Activated naive CD8-positive, alpha-beta T cell treated with anti-CD3 and anti-CD28 coated beads, Interleukin-2, amount 10 ng/mL, durations not matched to agents 7 days and 5 days (primary cell): ENCODE measurements at places on chromosomes 6 and 20. TPM values are rescaled to one million over a fixed set of nuclear protein-coding genes. Genes with fewer than 3 reads are reported as not detected.

The C2 gene
- total RNA-seq, result 2.1 TPM

DNA sequence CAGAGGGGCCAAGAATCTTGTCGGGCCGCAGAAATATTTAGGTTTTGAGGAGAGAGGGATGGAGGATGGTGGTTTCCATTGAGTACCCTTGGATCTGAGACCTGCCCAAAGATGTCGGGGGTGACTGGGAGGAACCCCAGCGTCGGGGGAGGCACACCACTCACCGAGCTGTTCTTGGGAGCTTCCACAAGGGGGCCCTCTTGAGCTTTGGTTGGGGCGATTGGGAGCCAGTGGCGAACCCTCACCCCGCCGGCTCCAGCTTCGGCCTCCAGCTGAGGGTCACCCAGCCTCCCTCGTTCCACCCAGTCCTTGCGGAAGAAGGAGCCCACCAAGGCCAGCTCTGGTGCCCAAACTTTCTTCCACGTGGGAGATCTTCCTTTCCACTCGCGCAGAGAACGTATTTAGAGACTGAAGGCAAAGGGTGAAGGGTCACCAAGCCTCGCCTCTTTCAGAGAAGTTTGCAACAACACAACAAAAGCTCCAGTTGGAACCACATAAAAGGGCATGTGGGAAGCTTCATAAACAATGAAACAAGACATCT is 33.6 kb downstream of the APCDD1L start:
- DNase-seq, result peak; percentile 54
- peaks cover 2% of the 10 kb centered on the region for H3K4me1 ChIP-seq
- peaks cover 14% of the 10 kb centered on the region for H3K27me3 ChIP-seq
- no peak overlapping the region for H3K4me3 ChIP-seq

DNA sequence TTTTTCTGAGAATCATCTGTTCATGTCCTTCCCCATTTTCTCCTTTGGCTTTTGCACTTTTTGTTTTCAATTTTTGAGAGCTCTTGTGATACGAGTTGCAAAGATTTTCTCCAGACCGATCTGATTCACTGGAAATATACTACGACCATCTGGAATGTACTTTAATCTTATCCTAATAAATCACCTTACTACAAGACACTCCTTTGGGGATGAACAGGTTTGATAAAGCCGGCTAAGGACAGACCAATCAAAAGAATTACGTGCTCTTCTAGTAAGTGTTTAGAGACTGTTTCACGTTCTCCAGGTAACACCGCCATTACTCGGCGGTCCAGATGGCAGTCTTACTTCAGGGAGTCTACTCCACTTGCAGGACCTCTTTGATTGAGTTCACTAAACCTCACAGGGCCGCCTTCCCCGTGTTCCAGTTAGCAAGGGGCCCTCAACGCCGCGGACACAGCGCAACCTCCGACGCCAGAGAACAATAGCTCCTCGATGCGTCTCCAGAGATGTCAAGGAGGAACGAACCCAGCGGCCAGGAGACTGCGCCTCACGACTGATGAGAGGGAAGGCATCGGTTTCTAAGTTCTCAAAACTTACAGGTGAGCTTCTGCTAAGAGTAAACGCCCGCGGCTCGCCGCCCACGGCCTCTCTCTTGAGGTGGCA is 920 bp upstream of the WTAP start:
- no peak for DNase-seq
- peak overlapping the region; percentile 98 for H3K27ac ChIP-seq
- no peaks in the 10 kb centered on the region for H3K27me3 ChIP-seq

DNA sequence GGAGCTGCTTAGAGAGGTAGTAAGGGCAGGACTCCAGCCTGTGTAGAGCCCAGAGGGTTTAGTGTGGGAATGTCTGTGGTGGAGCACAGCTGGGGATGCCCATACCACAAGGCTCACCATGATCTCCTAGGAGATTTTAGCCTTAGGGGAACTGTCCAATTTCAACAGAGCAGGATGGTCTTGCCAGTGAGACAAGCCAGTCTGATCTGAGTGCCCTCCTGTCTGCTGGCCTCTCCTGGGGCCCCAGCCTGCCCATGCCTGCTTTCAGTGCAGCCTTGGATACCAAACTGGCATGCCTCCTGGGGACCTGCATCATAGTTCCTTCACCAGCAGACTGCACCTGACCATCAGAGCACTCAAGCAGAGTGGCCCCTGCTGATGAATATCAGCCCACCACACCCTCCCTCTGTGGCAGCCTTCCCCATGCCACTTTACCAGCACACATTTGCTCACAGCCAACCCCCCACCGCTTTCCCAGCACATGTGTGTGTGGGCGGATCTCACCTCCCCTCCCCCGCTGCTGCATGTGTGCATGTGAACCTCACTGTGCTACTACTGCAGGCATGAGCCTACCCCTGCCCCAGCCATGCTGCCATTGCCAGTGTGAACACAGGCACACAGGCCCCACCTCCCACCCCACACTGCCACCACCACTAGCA is 7.9 kb upstream of the TREM1 start:
- DNase-seq, result no peak
- H3K4me1 ChIP-seq, result peaks cover 18% of the 10 kb centered on the region
- no peaks in the 10 kb centered on the region for H3K27me3 ChIP-seq
- H3K27ac ChIP-seq, result no peak overlapping the region
- no peak overlapping the region for H3K4me3 ChIP-seq
